ENCODE measurements at places on chromosomes 1 and 21.
A peak's percentile ranks its signal among the peaks of the same experiment; 100 is the strongest.

- DNase-seq = no peak
Measured at GRCh38 chr21:24881506-24881905, 725.8 kb downstream of the MRPL39 start.

DNA sequence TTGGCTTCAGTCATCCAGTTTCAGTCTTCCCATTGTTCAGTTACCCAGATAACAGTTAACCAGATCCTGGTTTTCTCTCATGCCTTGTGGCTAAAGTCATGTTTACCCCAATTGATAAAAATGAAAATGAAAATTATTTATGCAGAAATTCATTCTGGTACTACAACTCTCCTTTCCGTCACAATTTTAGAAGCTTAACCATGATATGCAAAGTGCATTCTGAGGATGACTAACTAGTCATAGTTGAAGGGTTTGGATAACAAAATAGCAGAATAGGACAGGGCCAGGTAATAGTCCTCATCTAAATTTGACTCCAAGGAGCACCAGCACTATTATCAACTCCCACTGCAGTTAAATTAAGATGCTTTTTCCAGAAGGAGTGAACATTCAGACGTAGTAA, 94.7 kb downstream of the NTMT2 start:
- no peak for DNase-seq

GRCh38 chr21:38443110-38443509, 55.2 kb downstream of the ERG start:
- no peak for DNase-seq

DNA sequence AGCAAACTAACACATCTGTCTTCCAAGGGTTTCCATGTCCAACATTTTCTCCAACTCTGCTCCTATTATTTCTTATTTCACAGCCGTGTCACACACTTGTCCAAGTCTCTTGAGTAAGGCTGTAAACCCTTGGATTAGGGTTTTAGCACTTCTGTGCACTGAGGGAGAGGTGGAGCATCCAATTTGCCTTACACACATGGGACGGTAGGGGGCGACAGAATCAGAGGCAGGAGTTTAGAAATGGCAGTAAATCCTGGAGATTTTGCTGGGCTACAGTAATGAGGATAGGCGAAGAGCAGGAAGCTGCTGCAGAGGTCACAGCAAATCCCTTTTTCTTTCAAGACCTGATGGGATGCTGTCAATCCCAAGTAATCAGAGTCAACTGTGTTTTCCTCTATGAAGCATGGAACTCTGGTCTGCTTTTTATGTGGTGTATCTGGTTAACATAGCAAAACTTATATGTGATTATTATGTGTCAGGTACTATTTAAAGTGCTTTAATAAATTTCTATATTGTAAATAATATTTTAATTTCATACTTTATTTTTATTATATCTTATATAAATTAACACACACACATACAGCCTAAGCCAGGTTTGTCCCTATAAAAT, 15.4 kb upstream of the LCE5A start:
- no peak for DNase-seq

DNA sequence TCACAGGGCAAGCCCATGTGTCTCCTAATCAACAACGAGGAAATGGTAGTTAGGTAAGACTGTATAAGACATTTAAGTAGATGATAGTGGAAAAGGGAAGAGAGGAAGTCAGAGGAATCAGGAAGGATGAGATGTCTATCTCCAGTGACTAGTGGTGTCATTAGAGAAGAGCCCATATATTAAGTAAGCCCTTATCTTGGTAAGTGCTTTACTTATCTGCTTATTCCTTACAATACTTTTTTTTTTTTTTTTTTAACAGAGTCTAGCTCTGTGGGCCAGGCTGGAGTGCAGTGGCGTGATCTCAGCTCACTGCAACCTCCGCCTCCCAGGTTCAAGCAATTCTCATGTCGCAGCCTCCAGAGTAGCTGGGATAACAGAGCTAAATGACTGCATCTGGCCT, 29.5 kb downstream of the RNF11 start:
- DNase-seq = no peak

- DNase-seq = no peak
Measured at GRCh38 chr21:30882866-30883597, 1.7 kb upstream of the KRTAP11-1 start.

GRCh38 chr1:205359771-205360565, 3.2 kb upstream of the KLHDC8A start:
- DNase-seq = no peak

GRCh38 chr1:156935505-156936128, 15.2 kb downstream of the LRRC71 start:
- DNase-seq = no peak

DNA sequence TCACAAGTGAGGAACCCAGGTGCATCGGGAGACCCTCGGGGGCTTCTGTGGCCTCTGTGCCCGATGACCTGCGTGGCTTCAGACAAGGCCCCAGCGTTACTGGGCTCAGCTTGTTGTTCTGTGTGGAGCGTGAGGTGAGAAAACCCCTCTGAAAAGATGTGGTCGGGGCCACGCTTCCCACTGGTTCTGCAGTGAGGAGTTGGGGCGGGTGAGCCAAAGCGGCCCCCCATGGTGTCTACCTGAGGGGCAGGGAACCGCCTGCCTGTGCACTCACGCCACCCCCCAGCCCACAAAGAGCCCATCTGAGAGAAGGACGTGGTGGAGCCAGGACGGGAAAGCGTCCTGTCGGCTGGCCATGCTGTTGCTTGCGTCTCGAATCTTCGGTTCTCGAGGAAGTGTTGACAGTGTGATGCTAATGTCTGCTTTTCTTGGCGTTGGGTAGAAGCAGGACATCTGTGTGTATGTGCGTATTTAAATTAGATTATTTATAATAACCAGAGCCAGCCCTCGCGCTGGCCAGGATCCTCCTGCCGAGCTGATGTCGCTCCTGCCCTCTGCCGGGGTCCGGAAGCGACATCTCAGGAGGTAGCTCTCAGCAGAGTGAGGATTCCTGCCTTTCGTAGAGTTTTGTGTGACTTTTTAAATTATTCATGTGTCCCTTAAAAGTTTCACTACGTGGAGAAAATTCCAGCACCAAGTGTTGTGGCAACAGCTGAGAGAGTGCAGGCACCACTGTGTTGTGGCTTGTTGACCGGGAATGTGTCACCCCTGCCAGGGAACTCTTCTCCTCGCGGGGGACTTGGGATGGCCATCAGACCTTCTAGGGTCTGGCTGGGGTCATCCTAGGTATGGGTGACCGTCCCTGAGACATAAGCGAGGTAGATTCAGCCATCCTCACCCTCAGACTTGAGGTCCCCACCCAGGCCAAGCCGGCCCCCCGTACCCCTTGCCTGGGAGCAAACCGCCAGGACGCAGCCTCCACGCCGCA, 15.3 kb downstream of the TMEM201 start:
- DNase-seq = no peak

DNA sequence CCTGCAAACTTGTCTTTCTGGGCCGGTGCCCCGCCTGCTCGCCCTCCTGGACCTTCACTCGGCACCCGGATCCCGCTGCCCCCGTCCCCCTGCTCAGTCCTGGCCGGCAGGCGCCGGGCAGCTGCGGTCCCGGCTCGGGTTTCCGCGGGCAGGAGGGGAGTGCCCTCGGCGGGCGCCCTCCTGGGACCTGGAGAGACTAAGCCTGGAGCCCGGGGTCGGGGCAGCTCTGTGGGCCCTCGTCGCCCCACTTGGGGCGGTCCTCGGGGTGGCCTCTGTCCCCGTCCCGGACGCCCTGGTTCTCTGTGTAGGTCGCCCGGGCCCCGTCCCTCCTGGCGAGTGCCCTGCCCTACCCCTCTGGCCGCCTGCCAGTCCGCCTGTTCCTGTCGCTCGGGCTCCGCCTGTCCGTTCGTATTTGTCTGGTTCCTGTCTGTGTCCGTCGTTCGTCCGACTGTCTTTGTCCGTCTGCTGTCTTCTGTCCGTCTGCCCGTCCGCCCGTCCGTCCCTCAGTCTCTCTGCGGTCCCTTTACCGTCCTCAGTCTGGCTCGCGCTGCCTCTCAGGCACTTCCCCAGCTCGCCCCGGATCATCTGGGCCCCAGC, 490 bp downstream of the SERINC2 start:
- DNase-seq = peak; percentile 49

DNA sequence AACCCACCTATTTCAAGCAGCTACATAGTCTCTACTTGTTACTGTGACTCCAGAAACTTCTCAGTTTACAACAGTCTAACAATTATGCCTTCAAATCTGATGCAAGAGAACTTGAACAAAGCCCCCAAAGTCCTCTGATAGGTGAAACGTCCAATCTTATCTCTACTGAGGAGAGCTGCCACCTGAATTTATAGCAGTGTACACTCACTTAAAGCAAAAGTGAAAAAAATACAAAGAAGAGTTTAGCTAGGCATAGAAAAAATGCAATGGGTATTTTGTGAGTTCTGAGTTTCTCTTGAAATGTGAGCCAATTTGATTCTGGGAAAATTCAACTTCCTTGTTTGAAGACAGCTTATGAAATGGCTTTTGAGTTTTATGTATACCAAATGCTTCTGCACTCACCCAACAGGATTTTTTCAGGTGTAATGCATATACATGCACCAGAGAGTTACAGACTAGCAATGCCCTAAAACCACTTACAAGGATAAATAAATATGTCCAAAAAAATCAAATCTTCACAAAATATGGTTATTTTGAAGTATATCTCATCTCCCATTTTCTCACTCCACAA, 17.8 kb upstream of the CLIC6 start:
- DNase-seq = no peak

DNA sequence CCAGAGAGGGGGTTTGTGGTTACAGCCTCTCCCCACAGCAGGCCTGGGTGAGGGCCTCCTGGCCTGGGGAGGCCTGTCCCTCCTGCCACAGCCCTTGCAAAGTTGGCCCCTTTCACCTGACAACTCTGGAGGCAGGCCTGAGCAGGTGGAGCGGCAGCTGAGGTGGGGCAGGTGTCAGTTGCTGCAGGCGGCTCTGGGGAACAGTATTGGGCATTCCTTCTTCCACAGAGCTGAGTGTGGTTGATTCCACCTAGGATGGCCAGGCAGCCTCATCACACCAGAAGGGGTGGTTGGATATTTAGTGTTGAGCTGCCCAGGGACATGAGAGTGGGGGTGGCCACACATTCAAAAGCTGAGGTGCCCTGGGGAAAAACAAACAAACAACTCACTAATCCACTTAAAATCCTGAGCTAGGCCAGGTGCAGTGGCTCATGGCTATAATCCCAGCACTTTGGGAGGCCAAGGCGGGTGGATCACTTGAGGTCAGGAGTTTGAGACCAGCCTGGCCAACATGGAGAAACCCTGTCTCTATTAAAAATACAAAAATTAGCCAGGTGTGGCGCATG, 31.1 kb downstream of the PIGP start:
- no peak for DNase-seq

DNA sequence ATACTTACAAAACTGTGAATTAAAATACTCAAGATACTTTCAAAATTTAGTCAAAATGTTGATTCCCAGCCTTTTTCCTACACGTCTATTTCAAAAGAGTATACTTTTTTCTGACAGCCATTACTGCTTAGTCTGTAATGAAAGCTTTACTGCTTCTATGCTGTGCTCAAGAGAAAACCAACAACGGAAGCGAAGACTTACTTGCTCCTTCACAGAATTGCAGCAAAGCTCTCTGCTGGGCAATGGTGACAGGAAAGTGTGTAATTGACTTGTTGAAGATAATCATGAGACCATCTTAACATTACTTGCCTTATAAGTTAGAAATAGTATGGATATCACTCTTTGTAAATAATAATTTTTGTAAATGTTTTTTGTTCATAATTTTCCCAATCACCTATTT, 1.7 kb upstream of the DYNLT5 start:
- no peak for DNase-seq

- DNase-seq = no peak
Measured at GRCh38 chr1:61708953-61709907, 15.7 kb downstream of the TM2D1 start.

- no peak for DNase-seq
Measured at GRCh38 chr1:29385966-29386365, 149.6 kb downstream of the PTPRU start.

- no peak for DNase-seq
Measured at GRCh38 chr21:38623552-38623951, 125.3 kb upstream of the ERG start.

DNA sequence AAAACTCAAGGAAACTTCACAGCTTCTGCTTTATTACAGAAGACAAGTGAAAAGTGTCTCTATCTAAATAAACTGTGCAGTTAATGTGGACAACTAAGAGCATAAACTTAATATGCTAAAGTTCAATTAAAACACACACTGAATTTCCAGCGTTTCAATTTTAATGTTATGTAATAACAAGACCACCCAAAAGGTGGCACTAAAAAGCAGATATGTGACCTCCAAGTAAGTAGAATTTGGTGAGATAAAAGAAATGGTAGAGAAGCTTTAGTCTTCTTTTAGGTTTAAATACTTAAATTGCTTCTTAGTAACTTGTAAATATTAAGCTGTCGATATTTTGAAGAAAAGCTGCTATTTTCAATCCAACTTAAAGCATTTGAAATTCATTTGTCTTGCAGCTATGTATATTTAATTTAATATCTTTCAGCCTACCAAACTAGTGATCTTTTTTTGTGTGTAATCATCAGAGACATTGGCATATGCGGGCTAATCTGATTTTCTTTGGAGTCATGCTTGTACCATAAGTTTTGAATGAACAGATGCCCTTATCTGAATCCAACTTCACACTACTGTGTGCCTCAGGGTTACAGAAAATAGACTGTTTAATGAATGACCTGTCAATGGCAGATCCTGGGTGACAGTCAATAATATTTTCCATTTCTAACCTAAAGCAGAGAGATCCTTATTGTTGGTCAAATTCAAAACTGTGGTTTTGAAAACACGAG, 36.5 kb upstream of the ADAMTS1 start:
- DNase-seq = peak; percentile 48

GRCh38 chr1:204350857-204351573, 8.7 kb downstream of the PLEKHA6 start:
- peak; percentile 86 for DNase-seq

- DNase-seq = no peak
Measured at GRCh38 chr21:38992737-38993136, 187.0 kb downstream of the ETS2 start.

- DNase-seq = no peak
Measured at GRCh38 chr1:225769687-225770086, 7.9 kb upstream of the SRP9 start.

- DNase-seq = no peak
Measured at GRCh38 chr1:231340328-231341013, 2.4 kb downstream of the SPRTN start.

DNA sequence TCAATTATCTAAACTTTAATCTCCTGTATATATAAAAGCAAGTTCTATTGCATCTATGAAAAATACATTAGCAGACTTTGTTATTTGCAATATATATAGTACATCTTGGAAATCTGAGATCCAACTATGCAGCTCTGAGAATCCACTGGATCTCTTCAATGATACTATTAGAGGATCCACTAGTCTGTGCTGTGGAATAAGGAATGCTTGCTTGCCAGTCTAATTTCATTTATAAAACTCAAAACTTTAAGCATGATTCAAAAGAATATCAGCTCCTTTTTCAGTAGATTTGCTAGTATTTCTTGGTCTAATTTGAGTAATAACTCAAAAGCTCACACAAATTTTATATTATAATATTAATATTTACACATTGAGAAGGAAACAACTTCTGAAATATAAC, 115.1 kb downstream of the SPATA6 start:
- DNase-seq = no peak

- DNase-seq = no peak
Measured at GRCh38 chr21:33449616-33450015, 30.2 kb downstream of the TMEM50B start.

Data from AG08395 (cell line).